Occipital lobe (tissue), 3 donors: ENCODE measurements at places on chromosomes 7 and 10. TPM values are rescaled to one million over a fixed set of nuclear protein-coding genes. Genes with fewer than 3 reads are reported as not detected.

GRCh38 chr7:80372415-80372814 lies 139.4 kb downstream of the GNAT3 start:
- DNase-seq = no peak

Gene H2BK1
- not detected for total RNA-seq

- no peak for DNase-seq
These were observed 29.9 kb downstream of the CALML5 start for GRCh38 chr10:5469353-5470061.

GRCh38 chr7:116171094-116171493 lies 39.2 kb upstream of the TES start:
- DNase-seq = no peak

Gene ASB4
- total RNA-seq = 0.16 TPM

GRCh38 chr7:152711444-152711944 lies 35.6 kb upstream of the XRCC2 start:
- no peak for DNase-seq
